ENCODE measurements at places on chromosomes 16 and 17. TPM values are rescaled to one million over a fixed set of nuclear protein-coding genes. Genes with fewer than 3 reads are reported as not detected.

DNA sequence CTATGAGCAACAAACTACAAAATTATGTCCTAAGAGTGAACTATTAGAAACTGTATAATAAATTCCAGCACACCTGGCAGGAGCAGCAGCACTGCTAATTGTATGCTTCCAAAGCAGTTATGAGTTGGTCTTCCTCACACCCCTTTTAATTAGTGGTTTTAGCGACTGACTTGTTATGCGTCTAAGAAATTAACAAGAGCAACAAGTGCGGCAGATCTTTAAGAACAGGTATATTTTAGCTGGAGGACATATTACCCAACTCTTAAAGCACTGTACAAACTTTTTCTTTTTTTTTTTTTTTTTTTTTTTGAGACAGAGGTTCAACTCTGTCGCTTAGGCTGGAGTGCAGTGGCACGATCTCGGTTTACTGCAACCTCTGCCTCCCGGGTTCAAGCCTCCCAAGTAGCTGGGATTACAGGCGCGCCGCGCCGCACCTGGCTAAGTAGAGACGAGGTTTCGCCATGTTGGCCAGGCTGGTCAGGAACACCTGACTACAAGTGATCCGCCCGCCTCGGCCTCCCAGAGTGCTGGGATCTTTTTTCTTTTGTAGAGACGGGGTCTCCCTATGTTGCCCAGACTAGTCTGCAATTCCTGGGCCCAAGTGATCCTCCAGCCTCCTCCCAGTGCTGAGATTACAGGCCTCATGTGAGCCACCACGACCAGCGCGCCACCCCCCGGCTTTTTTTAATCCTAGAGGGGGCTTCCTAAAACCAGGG lies 1.6 kb upstream of the FBXL20 start:
- H3K27me3 ChIP-seq = no peaks in the 10 kb centered on the region
- peak; percentile 15 for DNase-seq
- H3K4me1 ChIP-seq = peaks cover 8% of the 10 kb centered on the region
- no peak overlapping the region for H3K27ac ChIP-seq

- peak; percentile 35 for DNase-seq
- H3K4me3 ChIP-seq = no peak overlapping the region
- no peaks in the 10 kb centered on the region for H3K36me3 ChIP-seq
These were observed 10.4 kb downstream of the PRR11 start for GRCh38 chr17:59165933-59166342.

DNA sequence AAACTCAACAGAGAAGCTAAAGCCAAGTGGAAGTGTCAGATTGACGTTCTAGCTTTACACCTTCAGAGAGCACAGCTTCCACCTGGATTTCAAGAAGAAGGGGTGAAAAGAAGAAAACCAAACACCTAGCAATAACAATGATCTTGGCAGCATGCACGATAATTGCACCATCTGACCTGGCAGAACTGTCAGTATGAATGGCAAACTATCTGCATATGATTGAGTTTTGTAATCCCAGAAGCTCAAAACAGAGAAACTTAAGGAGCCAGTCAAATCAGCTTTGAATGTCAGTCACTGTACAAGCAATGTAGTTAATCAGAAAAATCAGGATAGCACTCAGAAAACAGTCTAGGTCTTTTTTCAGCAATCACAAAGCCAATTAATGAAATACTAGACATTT lies 427.1 kb downstream of the ZFHX3 start:
- H3K27me3 ChIP-seq = no peaks in the 10 kb centered on the region
- H3K27ac ChIP-seq = no peak overlapping the region
- no peaks in the 10 kb centered on the region for H3K36me3 ChIP-seq
- H3K4me3 ChIP-seq = no peak overlapping the region
- H3K4me1 ChIP-seq = no peaks in the 10 kb centered on the region
- DNase-seq = no peak

DNA sequence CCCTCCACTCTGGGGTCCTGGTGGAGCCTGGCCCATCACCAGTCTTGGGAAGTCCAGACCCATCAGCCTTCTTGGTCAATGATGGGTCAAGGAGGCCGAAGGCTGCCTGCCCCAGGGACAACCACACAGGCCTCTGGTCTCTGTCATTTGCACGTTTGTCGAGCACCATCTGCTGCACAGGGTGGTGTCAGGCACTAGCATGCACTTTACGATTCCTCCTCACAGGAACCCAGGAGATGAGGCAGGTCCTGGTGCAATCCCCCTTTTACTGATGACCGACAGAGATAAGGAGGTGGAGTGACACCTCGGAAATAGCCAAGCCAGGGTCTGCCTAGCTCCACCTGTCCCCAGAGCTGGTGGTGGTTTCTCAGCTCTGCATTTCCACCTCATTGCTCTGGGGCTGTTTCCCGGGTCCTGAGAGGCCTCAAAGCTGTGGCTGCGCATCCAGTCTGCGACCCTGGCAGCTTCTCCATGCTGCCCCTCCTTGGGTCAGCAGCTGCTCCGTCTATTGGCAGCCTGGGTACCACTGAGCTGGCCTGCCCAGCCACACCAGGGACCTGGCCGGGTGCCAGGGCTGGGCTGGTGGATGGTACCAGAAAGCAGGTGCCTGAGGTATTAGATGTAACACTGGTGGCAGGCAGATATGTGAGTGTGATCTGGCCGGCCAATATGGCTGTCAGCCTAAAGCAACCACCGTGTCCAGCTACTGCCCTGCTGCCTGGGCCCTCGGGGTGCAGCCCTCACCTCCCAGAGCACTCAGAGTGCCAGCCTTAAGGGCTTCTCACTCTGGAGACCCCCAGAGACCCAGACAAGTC lies 10.0 kb downstream of the MMP15 start:
- H3K27me3 ChIP-seq = no peaks in the 10 kb centered on the region

DNA sequence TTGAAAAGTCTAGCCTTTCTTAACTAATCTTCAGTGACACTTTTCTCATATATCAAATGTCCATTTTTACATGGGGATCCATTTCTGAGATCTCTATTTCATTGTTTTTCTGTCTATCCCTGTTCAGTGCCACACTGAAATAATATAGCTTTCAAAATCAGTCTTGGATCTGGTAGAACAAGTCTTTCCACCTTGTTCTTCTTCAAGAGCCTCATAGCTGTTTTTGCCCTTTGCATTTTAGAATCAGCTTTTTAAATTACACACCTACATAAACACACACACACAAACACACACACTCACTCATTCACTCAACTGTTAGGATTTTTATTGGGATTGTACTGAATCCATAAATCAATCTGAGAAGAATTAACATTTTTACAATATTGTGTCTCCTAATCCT lies 19.2 kb downstream of the GSDMB start:
- H3K27ac ChIP-seq = no peak overlapping the region
- no peaks in the 10 kb centered on the region for H3K36me3 ChIP-seq
- DNase-seq = no peak

DNA sequence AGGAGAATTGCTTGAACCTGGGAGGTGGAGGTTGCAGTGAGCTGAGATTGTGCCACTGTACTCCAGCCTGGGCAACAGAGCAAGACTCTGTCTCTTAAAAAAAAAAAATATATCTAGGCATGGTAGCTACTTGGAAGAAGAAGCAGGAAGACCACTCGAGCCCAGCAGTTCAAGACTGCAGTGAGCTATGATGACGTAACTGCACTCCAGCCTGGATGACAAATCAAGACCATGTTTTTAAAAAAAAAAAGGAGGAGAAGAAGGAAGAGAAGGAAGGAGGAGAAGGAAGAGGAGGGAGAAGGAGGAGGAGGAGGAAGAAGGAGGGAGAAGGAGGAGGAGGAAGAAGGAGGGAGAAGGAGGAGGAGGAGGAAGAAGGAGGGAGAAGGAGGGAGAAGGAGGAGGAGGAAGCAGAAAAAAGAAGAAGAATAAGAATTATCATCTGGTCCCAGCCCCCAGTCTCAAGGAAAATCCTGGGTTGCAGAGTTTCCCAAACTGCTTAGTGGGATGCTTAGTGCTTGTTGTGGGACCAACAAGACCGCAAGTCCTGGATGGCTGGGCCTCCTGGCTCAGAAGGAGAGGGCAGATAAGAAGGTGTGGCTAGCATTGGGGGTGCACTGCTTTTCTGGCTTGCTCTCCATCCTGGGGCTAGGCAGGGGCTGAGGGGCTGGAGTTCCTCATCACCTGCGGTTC lies 3.7 kb upstream of the DRC7 start:
- peaks cover 16% of the 10 kb centered on the region for H3K27me3 ChIP-seq
- H3K4me3 ChIP-seq = no peak overlapping the region
- no peaks in the 10 kb centered on the region for H3K36me3 ChIP-seq
- no peaks in the 10 kb centered on the region for H3K4me1 ChIP-seq
- no peak for DNase-seq

GRCh38 chr17:72466199-72466598 lies 345.4 kb downstream of the SOX9 start:
- H3K4me3 ChIP-seq = no peak overlapping the region
- H3K36me3 ChIP-seq = no peaks in the 10 kb centered on the region
- no peaks in the 10 kb centered on the region for H3K4me1 ChIP-seq
- H3K27me3 ChIP-seq = no peaks in the 10 kb centered on the region

- H3K36me3 ChIP-seq = no peaks in the 10 kb centered on the region
- H3K27ac ChIP-seq = no peak overlapping the region
- H3K4me3 ChIP-seq = no peak overlapping the region
- DNase-seq = peak; percentile 61
- H3K4me1 ChIP-seq = no peaks in the 10 kb centered on the region
These were observed 22.6 kb downstream of the SCNN1B start for GRCh38 chr16:23324727-23325126.

- peaks cover 16% of the 10 kb centered on the region for H3K36me3 ChIP-seq
- no peaks in the 10 kb centered on the region for H3K27me3 ChIP-seq
These were observed 1.7 kb downstream of the RASD1 start for GRCh38 chr17:17494499-17494869.

DNA sequence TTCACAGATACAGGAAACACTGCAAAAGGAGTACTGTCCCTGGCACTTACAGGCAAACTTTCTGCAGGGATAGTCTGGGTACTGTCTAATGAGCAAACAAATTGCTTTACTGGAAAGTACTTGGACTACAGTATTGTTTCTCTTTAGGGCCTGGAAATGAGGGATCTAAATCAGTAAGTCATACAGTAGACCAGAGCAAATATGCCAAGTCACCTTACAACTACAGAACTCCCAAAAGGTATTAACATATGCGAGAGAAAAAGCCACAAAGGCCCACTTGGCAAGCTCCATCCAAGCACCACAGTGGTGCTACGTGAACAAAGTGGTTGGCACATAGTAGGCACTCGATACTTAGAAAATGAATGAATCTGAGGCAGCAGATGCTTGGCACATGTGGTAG lies 87.8 kb downstream of the ZZEF1 start:
- DNase-seq = no peak
- H3K4me1 ChIP-seq = peaks cover 7% of the 10 kb centered on the region
- no peak overlapping the region for H3K4me3 ChIP-seq
- no peaks in the 10 kb centered on the region for H3K27me3 ChIP-seq
- peaks cover 96% of the 10 kb centered on the region for H3K36me3 ChIP-seq

GRCh38 chr17:37770631-37771518 lies 26.0 kb upstream of the HNF1B start:
- DNase-seq = peak; percentile 74
- H3K27me3 ChIP-seq = peaks cover 8% of the 10 kb centered on the region
- no peak overlapping the region for H3K27ac ChIP-seq
- H3K36me3 ChIP-seq = no peaks in the 10 kb centered on the region
- no peak overlapping the region for H3K4me3 ChIP-seq

GRCh38 chr16:72404299-72404698 lies 232.3 kb upstream of the PMFBP1 start:
- no peaks in the 10 kb centered on the region for H3K4me1 ChIP-seq
- DNase-seq = no peak
- H3K36me3 ChIP-seq = no peaks in the 10 kb centered on the region
- H3K4me3 ChIP-seq = no peak overlapping the region

DNA sequence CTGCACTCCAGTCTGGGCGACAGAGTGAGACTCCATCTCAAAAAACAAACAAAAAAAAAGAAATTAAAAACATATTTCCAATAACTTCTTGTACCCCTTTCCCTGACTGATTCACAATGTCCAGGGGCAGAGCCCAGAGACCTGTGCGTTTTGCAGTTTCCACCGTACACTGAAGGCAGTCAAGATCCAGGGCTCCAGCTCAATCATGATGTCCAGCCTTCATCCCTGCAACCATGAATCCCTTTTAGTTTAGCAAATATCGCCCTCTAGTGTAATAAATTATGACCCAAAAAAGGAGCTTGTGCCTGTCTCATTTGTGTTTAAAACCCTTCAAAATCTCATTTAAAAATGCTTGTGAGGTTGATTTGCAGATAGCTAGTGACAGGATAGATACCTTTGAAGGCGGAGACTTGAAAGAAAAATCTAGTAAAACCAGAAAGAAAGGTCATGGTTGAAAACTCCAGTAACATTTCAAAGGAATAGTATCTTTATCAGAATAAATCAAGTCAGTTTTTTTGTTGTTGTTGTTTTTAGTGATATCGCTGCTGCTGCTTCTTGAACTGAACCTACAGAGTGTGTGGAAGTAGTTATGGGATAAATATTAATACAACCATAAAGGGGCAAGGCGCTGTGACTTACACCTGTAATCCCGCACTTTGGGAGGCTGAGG lies 3.7 kb upstream of the ERN1 start:
- no peak overlapping the region for H3K4me3 ChIP-seq
- no peak for DNase-seq
- H3K27me3 ChIP-seq = no peaks in the 10 kb centered on the region
- no peaks in the 10 kb centered on the region for H3K36me3 ChIP-seq
- H3K27ac ChIP-seq = peak overlapping the region; percentile 90

DNA sequence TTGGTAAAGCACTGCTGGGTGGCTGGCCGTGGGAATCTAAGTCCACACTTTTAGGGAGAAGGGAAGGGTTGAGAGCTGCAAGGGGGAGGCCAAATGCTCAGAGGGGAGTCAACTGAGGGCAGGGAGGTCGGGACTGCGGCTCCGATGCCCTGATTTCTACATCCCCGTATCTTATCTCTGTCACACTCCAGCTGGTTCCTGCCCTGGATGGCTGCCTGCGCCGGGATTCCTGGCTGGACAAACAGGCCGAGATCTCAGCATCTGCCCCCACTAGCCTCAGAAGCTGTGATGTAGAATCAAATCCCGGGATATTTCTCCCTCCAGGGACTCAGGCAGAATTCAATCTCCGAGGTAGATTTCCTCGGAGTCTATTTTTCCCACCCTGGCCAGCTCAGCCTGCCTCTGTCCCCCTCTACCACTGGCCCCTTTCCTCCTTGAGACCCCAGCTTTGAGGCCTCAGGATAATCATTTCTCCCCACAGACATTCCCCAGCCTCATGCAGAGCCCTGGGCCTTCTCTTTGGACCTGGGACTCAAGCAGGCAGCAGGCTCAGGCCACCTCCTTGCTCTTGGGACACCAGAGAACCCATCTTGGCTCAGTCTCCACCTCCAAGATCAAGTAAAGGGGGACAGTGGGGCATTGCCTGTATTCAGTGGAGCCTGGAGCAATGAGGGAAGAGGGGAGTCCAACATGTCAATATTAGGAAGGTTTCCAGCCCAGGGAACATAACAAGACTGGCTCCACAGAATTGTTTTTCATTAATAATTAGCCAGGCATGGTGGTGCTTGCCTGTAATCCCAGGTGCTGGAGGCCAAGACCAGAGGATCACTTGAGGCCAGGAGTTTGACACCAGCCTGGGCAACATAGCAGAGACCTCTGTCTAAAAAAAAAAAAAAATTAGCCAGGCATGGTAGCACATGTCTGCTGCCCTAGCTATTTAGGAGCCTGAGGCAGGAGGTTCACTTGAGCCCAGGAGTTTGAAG lies 1.8 kb downstream of the SHBG start:
- DNase-seq = peak; percentile 41
- no peak overlapping the region for H3K27ac ChIP-seq
- no peaks in the 10 kb centered on the region for H3K27me3 ChIP-seq

The C16orf89 gene
- 27.9 TPM for total RNA-seq

The TBKBP1 gene
- 9.8 TPM for total RNA-seq

The IL4R gene
- total RNA-seq = 65.0 TPM

The ICAM2 gene
- 18.7 TPM for total RNA-seq

The RUNDC3A gene
- 26.4 TPM for total RNA-seq
